ENCODE measurements at places on chromosomes 5 and 9.

DNA sequence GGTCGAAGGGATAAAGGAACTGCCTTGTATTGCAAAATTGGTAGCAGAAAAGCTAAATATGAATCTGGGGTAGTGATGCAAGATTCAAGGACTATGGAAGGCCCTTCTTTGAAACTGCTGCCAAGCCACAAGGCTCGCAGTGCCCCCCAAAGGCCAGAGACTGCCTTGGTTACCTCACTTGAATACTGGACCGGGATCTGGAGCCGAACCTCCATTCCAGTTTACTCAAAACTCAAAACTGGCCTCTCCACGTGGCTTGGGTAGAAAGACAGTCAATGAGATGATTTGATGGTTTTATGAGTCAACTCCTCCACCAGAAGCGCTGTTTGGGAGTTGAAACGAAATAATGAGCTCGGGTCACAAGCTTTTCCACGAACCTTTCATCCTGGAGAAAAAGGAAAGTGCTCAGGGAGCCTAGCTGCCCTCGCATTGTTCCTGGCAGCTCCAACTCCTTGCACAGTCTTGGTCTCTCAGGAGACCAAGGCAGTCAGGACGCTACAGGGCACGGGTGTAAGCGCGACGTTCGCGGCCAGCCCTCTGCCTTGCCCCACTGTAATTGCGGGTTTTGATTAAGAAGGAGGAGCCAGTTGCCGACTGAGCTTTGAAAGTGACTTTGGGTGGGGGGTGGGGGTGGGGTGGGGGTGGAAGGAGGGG, 2.8 kb downstream of the ST8SIA4 start:
- DNase-seq: peak; percentile 46

- no peak for DNase-seq
Measured at GRCh38 chr9:35651956-35652828, 1.5 kb upstream of the SIT1 start.

GRCh38 chr5:173051746-173052145, 4.4 kb upstream of the CREBRF start:
- DNase-seq: no peak

DNA sequence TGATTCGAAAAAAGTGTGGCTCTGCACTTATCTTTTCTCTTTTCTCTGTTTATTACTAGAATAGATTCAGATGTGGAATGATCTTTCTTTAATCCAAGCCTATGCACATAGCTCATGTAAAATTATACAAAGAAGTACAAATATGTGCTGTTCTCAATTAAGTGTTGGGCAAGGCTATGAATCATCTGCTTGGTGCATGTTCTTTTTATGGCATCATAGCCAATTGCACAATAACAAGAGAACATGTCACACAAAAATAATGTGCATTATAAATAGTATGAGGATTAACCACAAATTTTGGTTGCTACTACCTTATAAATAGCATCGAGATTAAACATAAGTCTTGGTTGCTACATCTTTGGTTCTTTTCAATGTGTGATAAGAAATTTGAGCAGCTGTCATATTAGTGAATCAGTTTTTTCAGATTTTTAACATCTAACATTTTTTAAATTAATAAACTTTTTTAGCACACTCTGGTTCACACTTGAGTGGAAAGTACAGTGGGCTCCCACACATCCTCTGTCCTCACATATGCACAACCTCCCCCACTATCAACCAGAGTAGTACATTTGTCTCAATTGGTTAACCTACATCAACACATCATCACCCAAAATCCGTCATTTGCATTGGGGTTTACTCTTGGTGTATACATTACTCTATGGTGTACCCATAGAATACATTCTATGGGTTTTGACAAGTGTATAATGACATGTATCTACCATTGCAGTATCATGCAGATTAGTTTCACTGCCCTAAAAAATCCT, 6.8 kb upstream of the RECK start:
- no peak for DNase-seq

GRCh38 chr9:131492070-131492469, 10.6 kb upstream of the POMT1 start:
- no peak for DNase-seq

- no peak for DNase-seq
Measured at GRCh38 chr5:89755024-89755423, 654.5 kb downstream of the CETN3 start.
